Stimulated activated CD4-positive, alpha-beta T cell treated with anti-CD3 and anti-CD28 coated beads, Interleukin-12 subunit alpha, Interleukin-12 subunit beta, amount 100 ng/mL, for 24 hours (primary cell): ENCODE measurements at places on chromosomes 1 and 21.
A peak's percentile ranks its signal among the peaks of the same experiment; 100 is the strongest.

- peak; percentile 30 for DNase-seq
Measured at GRCh38 chr1:10755970-10756521, 40.4 kb downstream of the CASZ1 start.

GRCh38 chr1:58704616-58705021 is 4.8 kb upstream of the MYSM1 start:
- no peak for DNase-seq

- DNase-seq, result no peak
Measured at GRCh38 chr1:200180821-200181220, 153.3 kb downstream of the NR5A2 start.

GRCh38 chr1:50426702-50427085 is 3.5 kb upstream of the DMRTA2 start:
- no peak for DNase-seq

DNA sequence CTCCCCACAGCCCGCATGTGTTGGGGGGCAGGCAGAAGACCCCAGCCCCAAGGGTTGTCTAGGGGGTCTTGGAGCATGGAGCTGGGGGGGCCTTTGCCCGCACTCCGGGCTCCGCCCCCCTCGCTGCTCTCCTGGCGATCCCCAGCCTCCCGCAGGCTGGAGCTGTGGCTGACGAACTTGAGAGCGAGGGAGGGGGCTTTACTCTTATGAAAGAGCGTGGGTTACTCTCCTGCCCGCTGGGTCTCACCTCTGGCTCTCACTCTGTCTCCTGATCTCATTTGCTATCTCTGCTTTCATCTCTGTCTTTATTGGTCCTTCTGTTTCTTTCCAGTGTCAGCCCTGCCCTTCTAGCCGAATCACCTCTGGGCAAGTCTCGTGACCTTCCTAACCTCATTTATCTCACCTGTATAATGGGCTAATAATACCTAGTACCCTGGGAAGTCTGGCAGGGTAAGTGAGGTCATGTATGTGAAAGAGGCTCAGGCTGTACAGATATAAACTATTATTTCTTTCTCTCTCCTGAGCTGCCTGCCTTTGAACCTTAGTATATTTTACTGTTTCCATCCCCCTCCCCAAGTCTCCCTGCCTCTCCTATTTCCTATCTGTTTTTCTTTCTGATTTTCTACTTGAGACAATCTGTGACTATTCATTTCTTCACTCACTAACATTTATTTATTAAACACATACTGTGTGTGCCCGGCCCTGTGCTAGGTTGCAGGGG is 731 bp downstream of the EFNA4 start:
- no peak for DNase-seq

DNA sequence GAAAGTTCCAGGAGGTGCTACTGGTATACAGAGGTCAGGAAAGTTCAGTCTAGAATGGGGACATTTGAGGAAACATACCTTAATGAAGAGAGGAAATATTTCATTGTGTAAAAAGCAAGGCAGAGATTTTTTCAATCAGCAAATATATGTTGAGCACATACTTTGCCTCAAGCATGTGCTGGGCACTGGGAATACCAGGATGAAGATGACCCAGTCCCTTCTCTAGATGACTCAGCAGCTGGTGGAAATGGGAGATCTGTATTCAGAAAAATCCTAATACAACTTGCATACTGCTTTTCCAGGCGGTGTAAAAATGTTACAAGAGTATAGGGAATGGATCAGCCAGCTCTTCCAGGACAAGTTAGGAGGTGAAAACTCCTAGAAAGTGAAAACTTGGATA is 229.3 kb downstream of the FGGY start:
- DNase-seq, result no peak

DNA sequence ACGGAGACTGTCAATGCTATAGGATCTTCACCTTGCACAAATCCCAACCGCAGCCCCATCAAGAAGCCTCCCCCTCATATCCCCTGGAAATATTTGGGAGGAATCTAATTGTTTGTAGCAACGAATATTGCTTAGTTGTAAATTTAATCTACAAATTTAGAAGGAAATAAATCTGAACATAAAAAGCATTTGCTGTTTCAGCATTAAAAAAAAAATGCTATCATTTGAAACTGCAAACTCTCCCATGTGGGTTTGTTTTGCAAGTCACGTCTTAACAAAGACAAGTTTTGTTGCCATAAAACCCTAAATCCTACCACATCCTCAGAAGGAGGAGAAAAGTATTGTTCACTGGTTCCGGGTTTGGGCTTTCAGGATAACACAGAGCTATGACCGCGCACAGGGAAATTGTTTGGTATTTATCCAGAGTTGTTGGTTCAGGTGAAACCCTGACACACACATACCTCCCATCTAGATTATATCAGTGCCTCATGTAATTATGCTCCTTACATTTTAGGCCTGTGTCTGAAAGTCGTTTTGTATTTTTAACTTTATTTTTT is 279.6 kb downstream of the TM2D1 start:
- DNase-seq, result no peak

GRCh38 chr1:10152709-10153284 is 57.6 kb upstream of the KIF1B start:
- DNase-seq, result no peak

- DNase-seq, result no peak
Measured at GRCh38 chr21:44329086-44329889, 9.9 kb downstream of the CFAP410 start.

- no peak for DNase-seq
Measured at GRCh38 chr1:94009304-94009703, 100.1 kb upstream of the GCLM start.

- no peak for DNase-seq
Measured at GRCh38 chr1:46903481-46903880, 37.8 kb downstream of the CYP4A11 start.

- DNase-seq, result no peak
Measured at GRCh38 chr1:213685992-213686582, 301.7 kb upstream of the PROX1 start.

DNA sequence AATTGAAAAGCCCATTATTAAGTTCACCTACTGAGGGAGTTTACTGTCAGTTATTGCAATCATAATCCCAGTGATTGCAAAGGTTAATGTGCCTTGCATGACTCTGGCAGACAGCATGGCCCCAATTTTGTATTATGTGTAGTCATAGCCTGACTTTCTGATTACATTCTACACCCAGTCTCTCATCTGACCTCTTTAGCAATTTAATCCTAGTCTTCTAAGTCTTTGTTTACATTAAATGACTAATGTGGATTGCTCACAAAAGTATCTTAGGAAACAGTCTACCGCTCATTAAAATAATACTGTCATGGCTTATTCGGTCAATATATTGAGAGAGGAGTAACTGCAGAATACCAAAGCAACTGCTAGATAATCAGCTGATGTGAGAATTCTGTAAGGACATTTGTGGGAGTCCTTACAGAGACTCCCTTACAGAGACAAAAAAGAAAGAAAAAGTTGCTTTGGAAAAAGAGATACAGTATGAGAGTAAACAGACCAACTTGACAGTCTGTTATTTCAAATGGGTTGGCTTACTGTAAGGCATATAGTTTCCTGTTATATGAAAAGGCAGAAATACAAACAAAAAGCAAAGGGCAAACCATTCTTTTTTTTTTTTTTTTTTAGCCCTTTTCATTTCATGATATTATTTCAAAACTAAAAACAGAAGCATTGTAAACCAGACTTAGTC is 42.8 kb downstream of the SMG7 start:
- DNase-seq, result no peak
